ENCODE measurements at places on chromosomes 3 and 15.

DNA sequence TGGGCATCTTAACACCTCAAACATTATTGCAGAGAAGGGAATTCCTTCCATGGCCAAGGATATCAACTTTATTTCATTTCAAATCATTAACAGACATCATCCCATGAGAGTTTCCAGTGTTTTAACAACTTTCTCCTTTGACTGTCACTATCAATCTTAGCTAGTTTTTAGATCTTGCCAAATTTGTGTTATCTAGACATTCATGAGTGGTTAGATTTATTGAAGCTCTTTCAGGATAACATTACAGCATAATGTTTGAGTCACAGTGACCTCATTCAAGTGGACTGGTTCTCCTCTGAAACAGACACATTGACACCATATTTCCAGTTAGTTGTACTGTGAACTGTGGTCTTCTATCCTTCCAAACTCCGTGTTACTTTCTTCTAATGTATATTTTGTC, 8.6 kb upstream of the TNFAIP8L3 start:
- no peak for DNase-seq

DNA sequence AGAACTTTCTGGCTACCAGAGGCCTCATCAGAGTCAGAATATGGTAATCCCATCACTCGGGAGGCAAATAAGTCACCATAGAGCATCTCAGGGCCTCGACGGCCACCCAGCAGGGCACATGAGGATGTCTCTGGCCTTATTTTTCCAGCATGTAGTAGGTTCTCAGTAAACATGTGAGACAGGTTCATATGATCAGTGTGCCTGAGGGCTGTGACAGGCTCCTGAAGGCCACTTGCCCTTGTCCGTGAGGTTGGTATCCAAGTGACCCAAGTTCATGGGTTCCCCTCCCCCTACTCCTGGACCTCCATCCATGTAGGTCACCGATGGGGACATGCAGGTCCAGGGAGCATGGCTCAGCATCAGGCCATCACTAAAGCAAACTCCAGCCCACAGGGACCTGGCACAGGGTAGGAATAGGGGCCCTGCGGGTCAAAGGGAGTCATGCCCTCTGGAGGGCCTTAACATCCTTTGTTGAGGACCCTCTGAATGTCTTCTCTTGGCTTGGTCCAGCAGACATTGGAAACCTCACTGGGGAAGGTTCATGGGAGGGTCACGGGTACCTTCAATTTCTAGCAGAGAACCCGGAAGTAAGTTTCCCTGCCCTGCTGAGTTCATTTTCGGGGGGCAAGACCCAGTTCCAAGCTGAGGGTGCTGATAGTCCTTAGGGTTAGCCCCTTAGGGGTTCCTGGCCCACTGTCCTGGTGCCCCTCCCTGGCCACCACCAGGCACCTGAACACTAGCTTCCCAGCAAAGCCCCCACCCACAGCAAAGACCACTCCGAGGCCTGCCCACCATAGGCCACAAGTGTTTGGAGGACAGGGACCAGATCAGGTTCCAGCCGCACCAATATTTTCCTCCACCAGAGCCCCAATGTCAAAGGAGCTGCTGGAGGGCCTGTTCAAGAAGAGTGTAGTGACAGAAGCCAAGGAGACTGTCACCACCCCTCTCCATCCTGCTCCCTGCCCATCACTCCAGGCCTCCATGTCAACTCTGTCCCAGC, 61.1 kb downstream of the ZNF445 start:
- no peak for DNase-seq

DNA sequence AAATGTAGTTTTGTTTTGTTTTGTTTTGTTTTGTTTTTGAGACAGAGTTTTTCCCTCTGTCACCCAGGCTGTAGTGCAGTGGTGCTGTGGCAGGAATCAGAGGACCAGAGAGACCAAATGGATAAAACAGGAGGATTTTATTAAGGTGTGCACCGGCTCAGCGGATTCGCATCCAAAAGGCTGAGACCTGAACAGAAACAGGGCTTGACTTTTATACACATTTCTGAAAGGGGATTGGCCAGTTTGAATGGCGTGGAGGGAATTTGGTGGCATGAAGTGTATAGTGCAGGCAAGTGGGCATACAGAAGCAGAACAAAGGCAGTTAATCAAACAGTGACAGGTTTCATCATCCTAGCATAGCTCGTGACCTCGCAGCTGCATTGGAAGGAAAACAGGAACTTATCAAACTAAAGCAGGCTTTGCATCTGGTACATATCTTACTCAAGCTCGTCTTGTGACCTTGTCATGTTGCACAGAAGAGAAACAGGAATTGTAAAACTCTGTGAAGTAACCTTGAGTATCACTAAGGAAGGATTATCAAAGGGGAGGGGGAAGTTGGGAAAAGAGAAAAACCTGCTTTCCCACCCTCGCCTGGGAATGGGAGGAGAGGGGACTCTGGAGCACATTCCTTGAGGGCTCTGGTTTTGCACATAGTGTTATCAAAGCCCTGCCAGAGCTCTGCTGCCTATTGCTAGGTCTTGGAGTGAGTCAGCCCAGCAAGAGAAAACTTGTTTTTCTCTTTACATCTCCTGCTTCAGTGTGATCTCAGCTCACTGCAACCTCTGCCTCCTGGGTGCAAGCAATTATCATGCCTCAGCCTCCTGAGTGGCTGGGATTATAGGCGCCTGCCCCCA, 38.5 kb downstream of the C3orf62 start:
- no peak for DNase-seq

DNA sequence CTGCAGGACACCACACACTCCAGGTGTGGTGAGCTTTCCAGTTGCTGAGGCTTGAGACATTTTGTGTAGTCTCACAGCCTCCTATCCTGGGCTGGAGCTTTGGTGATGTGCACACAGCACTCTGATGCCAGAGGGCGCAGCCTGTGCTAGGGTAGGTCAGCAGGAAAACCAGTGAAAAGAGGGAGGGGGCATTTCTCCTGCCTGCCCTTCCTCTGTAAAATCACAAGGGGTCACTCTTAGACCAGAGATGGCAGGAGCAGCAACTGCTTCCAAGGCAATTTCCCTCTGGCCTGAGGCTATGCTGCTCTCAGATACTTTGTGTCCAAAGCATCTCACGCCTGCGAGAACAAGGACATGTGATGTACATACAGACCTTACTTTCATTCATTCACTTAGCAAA, 16.5 kb upstream of the MUSTN1 start:
- no peak for DNase-seq

DNA sequence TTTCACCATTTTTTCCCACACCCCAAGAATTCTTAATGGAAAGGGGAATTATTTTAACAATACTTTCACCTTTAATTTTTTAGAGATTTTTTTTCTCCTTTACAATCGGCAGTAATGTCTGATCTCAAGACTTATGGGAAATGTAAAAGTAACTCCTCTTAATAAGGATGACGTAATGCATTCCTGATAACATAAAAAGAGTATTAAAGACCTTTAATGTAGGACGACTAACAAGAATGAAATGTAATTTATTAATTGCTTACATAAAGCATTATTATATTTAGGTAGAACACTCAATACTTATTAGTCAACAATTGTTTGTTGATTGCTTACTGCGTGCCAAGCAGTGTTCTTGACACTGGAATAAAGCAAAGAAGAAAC, 416.8 kb upstream of the NAALADL2 start:
- no peak for DNase-seq

DNA sequence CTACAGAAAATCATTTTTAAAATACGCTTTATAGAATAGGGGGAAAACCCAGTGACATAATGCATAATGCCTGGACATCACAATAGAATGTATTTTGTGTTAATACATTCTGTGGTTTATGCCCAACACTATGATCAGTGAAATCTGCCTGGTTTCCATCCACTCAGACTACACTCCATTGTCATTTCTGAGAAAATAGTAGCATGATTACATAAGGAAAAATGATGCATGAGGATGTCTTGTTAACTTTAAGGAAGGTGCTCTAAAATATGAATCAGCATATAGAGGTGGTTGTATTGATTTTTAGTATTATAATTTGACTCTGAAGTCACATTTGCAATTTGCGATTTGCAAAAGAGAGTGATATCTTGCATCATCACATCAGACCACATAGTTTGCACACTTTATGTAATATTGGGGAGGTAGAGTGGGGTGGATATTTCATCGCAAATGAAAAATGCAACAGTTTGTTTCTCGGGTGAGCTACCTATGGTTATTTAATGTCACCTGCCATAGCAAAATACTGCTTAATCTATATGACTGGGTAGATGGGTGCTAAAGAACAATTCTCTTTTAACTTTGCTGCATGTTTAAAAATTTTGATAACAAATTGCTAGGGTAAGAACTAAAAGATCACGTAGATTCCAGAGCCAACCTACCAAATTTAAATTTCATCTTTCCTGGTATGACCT, 403.9 kb downstream of the IL5RA start:
- no peak for DNase-seq

- no peak for DNase-seq
Measured at GRCh38 chr3:40841570-40842109, 316.9 kb downstream of the ZNF621 start.

DNA sequence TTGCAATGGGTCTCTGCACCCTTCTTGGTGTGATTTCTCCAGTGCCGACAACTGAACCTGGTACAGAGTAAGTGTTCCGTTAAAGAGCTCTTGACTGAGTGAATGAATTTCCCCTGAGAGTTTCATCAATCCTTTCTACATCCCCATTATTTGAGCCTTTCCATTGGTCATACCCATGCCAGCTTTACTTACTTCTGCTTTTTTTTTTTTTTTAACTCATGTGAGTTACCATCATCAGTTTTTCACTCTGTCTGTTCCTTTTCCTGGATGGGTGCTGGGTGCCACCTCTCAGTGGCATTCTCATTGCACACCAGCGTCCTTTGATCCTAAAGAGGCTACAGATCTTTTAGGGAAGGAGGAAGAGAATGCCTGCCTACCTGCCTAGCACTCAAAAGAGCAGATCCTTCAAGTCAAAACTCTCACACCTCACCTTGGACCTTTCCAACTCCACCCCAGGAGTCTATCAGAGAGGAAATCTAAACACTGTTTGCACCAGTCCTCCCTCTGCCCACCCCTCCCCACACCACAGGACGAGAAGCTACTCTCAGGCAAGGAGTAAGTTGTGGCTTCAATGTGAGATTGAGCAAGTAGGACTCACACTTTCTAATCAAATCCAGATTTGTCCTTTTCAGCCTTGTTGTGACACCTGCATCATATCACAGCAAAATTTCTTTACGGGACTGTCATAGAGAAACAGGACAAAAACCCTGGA, 13.1 kb upstream of the USP3 start:
- DNase-seq: no peak

DNA sequence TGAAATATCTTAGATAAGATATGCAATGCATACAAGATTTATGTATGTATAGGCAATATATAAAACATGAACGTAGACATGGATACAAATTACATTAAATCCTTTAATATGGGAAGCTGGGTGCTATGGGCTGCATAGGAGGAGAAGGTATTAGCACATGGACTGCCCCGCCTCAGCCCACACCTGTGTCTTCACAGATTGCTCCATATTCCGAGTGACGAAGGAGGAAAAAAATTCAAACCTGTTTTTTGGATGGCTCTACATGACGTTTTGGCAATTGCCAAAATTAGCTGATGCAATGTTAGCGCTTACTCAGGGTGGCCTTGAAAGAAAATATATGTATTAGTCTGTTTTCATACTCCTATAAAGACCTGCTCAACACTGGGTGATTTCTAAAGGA, 223.4 kb upstream of the SLCO3A1 start:
- no peak for DNase-seq

- no peak for DNase-seq
Measured at GRCh38 chr3:140753865-140754754, 76.2 kb downstream of the TRIM42 start.

DNA sequence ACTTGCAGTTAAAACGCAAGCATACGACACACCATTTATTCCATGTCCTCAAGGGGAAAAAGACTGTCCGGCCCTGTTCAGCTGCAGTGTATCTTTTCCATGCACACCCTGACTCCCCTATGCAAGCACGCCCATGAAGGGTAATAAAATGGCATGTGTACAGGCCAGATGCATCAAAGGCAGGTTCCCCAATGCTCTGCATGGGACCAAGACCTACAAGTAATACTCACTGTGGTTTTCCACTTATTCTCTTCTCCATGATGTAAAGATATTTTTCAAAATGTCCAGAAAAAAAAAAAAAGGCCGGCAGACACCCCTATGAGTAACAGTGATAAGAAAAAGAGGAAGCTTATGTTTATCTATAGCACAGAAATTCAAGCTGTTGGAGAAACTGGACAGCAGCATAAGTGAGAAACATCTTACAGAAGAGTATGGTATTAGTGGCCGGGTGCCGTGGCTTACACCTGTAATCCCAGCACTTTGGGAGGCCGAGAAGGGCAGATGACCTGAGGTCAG, 70.8 kb downstream of the MCF2L2 start:
- no peak for DNase-seq

DNA sequence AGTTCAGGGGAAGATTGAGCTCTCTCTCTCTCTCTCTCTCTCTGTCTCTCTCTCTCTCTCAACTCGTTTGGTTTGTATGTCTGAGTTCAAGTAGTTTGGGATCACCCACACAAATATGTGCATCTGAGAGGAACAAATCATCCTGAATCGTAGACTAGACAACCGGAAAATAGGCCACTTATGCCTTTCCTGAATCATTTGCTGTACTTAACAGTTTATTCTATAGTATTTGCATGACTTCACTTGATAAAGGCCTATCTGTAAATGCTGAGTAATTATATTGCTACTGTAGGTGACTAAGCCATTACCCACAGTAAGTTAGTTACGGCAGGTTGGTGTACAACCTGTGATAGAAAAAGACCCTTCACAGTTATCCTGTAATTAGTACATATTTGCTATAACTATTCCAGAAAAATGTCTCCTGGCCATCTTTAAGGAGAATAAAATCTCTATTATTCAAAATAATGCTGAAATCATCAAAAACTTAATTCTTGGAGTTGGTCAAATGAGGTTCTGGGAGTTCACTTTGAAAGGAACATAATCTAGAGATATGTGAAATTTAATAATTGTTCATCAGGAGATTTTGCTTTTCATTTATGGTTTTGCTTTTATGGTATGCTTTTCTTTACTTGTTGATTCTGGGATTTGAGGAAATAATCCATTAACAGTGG, 31.1 kb downstream of the OXSM start:
- DNase-seq: no peak

DNA sequence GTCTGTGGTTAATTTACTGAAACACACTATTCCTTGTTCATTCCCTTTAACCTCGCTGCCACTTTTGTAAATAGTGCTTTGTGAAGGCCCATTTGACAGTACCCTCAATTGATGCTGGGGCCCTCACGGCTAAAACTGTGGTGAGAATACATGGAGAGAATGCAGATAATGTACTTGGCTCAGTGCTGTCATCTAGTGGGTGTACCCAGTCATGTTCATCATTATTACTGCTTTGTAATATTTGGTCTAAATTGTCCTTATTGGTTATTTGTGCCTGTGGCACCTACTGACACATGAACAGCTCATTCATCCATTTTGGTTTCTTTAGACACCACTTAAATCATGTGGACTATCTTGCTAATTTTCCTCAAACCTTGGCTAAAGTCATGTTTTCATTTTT, 543.6 kb downstream of the EDEM1 start:
- no peak for DNase-seq

GRCh38 chr3:193791041-193792032, 198.3 kb downstream of the OPA1 start:
- peak; percentile 91 for DNase-seq
